ENCODE measurements at places on chromosomes 2 and 18.

- DNase-seq, result no peak
These were observed 2.3 kb downstream of the SIX2 start for GRCh38 chr2:45006942-45007287.

DNA sequence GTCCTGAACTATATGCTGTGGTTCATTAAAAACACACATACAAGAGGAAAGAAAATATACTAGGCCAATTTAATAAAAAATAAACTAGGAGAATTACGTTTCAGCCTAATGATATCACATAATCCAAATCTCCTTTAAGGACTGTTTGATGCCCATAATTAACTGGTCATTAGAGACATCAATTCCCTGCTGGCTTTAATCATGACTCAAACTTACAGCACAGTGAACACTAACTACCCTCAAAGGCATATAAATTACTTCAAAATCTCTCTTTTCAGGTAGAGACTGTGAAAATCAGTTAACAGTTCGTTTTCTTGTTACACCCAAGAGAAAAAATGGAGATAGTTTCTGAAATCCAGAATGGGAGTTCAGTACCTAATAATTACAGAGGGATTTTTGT lies 567.4 kb downstream of the CBLN2 start:
- DNase-seq, result no peak

DNA sequence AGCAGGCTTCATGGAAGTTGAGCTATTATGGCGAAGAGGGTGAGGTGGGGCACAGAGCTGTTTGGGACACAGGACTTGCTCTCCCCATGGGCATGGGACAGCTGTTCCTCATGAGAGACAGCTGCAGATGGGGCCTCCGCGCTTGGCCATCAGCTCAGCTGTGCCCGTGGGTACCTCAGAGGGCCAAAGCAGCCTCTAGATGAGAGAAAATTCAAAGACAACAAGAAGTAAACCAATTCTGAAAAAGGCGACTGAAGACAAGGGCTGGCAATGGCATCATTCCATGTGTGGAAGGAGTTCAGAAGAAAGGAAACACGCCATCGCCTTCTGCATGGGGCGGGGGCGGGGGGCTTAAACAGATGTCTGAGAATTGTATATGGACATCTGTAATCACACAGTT lies 136.2 kb downstream of the BCL2 start:
- DNase-seq, result no peak

- no peak for DNase-seq
These were observed 45.2 kb downstream of the MAIP1 start for GRCh38 chr2:200000444-200001163.

DNA sequence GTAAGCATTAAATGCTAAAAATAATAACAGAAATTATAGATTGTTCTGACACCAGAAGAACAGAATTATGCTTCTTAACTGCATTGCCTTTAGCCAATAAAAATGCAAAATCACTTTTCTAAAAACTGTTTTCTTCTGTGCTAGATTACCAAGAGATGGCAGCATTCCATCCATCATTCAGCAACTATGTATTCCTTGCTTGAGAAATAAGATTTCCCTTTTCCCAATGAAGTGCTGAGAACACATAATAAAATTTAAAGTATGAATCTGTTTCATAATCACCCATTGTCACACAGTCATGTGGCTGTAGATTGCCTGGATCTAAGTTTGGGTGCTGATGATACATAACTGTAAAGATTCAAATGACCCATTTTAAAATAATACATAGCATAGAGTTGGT lies 504.2 kb downstream of the TDRD15 start:
- DNase-seq, result no peak

- DNase-seq, result no peak
These were observed at the start of gene SLC16A14 for GRCh38 chr2:230068651-230069055. Gene SLC16A14, minus strand, starts transcription at chr2:230068924. Its CDS starts 9,572 bp downstream, at chr2:230059352.

- DNase-seq, result no peak
These were observed 21.7 kb downstream of the BIN1 start for GRCh38 chr2:127085317-127085681.

DNA sequence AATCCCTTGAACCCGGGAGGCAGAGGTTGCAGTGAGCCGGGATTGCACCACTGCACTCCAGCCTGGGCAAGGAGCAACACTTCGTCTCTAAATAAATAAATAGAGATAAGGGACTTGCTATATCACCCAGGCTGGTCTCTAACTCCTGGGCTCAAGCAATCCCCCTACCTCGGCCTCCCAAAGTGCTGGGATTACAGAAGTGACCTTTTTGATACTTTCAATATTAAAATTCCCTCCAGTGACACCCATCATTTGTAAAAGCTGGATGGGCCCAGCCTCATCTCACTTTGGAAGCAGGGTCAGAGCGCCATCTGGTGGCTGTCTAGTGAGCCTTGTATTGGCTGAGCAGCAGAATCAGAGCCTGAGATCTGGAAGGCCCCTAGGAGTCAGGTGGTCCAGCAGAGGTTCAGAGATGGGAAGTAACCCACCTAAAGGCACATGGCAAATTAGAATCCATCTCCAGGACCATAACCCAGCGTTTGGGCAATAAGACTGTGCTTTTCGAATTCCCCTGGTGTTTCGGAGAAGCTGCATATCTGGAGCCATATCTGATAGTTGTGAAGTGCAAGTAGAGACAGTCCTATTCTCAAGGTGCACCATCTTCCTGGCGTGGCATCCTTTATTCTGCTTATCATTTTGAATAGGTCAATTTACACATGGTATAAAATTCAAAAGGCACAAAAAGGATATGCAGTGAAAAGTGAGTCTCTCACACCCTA lies 18.3 kb upstream of the SLC35F6 start:
- DNase-seq, result peak; percentile 80
